ENCODE measurements at places on chromosomes 6 and 20.

DNA sequence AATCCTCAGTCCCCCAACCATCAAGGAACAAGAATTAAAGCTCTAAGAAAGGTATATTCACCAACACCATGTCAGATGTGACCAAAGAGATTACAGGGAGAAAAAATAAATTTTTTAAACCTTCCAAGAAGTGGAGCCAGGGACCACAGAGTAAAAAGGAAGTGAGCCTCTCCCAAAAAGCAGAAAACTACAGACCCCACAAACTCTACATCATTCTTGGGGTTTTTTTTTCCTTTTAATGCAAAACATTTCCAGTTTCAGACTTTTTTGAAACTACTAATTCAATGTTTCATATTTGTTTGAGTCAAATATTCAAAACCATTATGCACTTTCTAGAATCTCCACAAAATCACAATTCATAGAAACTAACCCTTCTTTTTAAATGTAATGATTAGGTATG lies 6.8 kb upstream of the IL17F start:
- no peak for DNase-seq

GRCh38 chr20:33291830-33292355 lies 8.9 kb downstream of the BPIFB1 start:
- no peak for DNase-seq

DNA sequence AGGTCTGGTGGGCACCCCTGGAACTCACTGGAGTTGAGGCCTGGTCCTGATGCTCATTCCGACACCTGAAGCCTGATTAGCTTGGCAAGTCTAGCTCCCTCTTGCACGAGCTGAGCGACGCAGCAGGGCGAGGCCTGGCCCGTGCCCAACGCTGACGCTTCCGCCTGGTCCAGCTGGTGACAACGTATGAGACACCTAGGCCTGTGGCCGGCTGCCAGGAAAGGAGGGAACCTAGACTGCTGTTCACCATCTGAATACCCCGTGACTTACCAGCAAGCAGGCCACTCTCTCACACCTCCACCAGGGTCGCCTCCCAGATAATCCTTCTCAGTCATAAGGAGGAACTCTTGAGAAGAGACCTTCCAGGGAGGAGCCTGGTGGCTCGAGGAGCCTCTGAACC lies 24.5 kb downstream of the YTHDF1 start:
- DNase-seq: no peak

- DNase-seq: no peak
These were observed 254.9 kb downstream of the TAF4 start for GRCh38 chr20:61810738-61811135.

DNA sequence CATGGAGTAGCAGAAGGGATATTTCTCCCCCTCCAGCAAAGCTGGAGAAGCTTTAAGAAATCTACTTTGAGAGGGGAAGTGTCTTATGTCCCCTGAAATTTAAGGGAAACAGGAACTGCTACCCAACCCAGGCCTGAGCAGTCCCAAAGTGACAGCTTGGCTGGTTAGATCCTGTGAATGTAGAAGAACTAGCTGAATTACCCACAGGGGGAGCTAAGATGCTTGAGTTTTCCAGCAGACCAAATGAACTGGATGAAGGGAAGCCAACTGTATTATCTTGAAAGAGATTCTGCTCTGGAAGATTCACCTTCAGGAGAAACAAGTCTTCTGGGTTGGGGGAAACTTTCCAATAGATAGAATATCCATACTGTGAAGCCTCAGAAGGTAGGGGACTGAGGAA lies 303.3 kb upstream of the MMS22L start:
- DNase-seq: no peak

- DNase-seq: no peak
These were observed 14.8 kb upstream of the RPL7L1 start for GRCh38 chr6:42864602-42865001.

- no peak for DNase-seq
These were observed 88.0 kb downstream of the BANF2 start for GRCh38 chr20:17787816-17788215.

DNA sequence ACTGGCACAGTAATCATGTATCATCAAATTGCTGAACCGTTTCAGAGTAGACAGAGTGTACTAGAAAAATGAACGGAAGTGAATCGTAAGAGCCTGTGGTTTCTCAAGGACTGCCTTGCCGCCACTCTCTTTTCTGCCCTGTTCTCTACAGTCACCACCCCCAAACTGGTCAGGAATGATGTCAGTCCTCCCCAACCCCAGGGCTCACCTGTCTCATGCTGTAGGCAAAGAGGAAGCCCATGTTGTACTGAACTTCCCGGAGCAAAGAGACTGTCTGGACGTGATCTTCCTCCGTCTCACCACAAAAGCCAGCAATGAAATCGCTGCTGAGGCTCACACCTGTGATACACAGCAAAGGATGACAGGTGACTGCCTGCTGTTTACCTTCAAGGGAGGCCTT lies 31.0 kb downstream of the CDK5RAP1 start:
- DNase-seq: no peak

DNA sequence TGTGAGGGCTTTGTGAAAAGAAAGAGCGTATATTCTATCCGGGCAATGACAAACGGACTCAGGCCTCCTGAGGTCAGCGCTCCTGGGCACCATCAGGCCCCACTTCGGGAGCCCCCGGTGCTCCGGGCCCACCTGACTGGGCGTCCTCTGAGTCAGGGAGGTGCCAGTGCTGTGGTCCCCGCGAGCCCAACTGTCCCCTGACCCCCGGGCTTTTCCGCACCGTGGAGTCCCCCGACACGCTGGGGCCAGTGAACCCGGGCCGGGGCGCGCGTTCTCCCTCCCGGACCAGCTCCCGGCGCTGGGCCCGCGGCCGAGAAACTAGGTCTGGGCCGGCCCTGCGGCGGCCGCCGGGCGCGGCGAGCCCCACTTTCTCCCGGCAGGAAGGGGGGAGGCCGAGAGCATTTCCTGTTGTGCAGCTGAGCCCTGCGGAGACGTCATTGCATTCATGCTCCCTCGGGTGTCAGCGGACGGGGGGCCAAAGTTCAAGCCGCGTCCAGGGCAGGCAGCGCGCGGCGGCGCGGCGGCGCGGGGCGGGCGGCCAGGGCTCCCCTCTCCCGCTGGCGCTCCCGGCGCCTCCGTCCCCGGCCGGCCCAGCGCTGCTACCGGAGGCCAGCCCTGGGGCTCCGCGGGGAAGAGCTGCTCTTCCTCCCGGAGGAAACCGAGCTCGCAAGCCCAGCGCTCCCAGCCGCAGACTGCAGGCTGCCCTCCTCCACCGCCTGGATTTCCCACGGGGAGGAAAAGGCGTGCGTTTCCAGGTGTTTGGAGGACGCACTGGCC lies 18.3 kb downstream of the HIVEP2 start:
- DNase-seq: no peak

DNA sequence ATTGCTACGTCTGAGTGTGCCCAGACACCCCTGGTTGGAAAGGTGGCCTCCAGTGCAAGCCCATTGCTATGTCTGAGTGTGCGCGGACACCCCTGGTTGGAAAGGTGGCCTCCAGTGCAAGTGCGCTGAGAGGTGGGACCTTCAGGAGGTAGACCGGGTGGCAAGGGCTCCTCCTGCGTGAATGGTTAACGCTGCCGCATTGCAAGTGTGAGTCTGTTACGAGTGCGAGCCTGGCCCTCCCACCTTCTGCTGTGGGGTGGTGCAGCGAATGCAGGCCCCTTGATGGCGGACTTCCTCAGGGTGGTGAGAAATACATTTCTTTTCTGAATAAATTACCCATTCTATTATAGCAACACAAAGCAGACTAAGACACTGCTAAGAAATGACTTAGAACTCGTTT lies 208.8 kb downstream of the DLL1 start:
- DNase-seq: no peak

- no peak for DNase-seq
These were observed 557.3 kb upstream of the MAP3K7 start for GRCh38 chr6:91144126-91144525.

GRCh38 chr6:124522335-124522734 lies 439.9 kb upstream of the RNF217 start:
- no peak for DNase-seq
